Natural killer cell (primary cell): ENCODE measurements at places on chromosomes 3 and 15. TPM values are rescaled to one million over a fixed set of nuclear protein-coding genes. Genes with fewer than 3 reads are reported as not detected.

DNA sequence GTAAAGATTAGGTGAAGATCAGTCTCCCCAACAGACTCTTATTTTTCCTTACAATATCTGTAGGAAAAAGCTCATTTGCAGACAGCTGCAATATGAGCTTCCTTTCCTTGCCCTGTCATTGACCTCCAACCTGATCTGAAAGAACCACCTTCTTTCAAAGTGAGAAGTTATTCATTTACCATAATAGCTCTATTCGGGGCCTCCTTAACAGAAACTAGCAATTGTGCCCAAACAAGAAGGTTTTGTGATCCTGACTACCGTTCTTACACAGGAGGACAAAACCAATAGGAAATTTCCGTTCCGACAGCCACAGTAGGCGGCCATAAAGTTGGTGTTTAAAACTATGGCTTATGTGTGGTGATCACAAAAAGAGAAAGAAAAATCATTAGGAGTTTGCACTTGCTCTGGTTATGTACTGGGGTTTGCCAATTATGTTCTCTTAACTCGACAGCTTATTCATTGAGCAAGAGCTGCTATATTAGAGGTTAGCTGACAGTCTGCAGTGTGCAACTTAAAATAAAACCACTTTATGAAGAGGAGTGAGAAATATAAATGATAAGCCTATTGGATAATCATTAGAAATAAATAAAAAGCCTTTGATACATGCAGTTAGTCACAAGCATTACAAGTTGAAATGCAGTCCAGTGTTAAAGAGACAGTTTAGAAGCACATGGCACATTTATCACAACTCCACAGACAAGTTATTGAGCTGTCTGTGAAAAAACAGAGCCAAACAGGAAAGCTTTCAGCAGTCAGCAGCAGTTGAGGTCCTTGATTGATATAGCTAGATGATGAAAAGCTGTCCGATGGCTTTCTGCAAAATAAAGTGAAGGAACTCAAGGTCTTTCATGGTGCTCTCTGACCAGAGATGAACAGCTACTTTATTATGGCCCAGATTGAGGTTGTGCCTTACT, 199.8 kb downstream of the WDR72 start:
- no peaks in the 10 kb centered on the region for H3K27me3 ChIP-seq
- H3K27ac ChIP-seq: no peak overlapping the region
- H3K36me3 ChIP-seq: no peaks in the 10 kb centered on the region
- DNase-seq: no peak

Gene NR2E3
- total RNA-seq: not detected

DNA sequence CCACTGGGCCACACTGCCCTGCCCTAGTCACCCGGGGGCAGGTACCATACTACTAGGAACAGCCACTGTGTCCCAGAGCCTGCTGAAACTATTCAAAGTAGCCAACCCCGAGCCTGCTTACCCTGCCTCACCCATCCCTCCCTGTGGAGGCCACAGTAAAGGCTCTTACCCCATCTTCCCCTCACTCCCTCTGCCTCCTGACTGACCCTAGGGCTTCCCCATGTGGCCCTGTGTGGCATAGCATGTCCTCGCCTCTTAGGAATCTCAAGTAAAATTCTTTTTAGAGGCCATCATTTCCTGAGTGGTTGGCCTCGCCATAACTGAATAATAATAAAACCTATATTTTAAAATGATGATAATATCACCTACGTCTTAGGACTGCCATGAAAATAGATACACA, 112.2 kb upstream of the SLC6A11 start:
- H3K27me3 ChIP-seq: peaks cover 15% of the 10 kb centered on the region
- no peaks in the 10 kb centered on the region for H3K4me1 ChIP-seq
- no peak for DNase-seq
- H3K36me3 ChIP-seq: no peaks in the 10 kb centered on the region
- no peak overlapping the region for H3K27ac ChIP-seq
- no peak overlapping the region for H3K4me3 ChIP-seq

Gene HGD
- 0.80 TPM for total RNA-seq

- no peaks in the 10 kb centered on the region for H3K4me1 ChIP-seq
- no peak overlapping the region for H3K4me3 ChIP-seq
- H3K27me3 ChIP-seq: no peaks in the 10 kb centered on the region
- H3K36me3 ChIP-seq: no peaks in the 10 kb centered on the region
- no peak for DNase-seq
- H3K27ac ChIP-seq: no peak overlapping the region
Observed at GRCh38 chr15:34023907-34024306, 15.1 kb downstream of the AVEN start.

Gene LYSMD4
- 7.2 TPM for total RNA-seq

- H3K27ac ChIP-seq: no peak overlapping the region
- H3K4me1 ChIP-seq: no peaks in the 10 kb centered on the region
- no peaks in the 10 kb centered on the region for H3K36me3 ChIP-seq
- peaks cover 5% of the 10 kb centered on the region for H3K27me3 ChIP-seq
- H3K4me3 ChIP-seq: no peak overlapping the region
Observed at GRCh38 chr15:63027646-63028045, 14.9 kb upstream of the TPM1 start.

- peaks cover 44% of the 10 kb centered on the region for H3K36me3 ChIP-seq
- no peaks in the 10 kb centered on the region for H3K27me3 ChIP-seq
- peak overlapping the region; percentile 81 for H3K27ac ChIP-seq
Observed at GRCh38 chr15:81298611-81299010, 25.3 kb downstream of the STARD5 start.

Gene FGD5
- not detected for total RNA-seq
